ENCODE measurements at places on chromosomes 12 and 14.

DNA sequence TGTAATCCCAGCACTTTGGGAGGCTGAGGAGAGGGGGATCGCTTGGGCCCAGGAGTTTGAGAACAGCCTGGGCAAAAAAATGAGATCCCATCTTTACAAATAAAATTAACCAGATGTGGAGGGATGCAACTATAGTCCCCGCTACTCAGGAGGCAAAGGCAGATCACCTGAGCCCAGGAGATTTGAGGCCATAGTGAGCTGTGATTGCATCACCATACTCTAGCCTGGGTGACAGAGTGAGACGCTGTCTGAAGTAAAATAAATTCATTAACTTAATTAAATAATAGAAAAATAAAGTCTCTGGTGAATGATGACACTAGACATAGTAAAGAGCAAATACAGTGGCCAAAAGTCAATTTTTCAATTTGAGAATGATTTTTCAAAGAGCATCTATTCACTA, 16.1 kb upstream of the PLEKHA5 start:
- DNase-seq, result no peak

GRCh38 chr12:101954676-101955075, 77.3 kb downstream of the DRAM1 start:
- DNase-seq, result no peak

DNA sequence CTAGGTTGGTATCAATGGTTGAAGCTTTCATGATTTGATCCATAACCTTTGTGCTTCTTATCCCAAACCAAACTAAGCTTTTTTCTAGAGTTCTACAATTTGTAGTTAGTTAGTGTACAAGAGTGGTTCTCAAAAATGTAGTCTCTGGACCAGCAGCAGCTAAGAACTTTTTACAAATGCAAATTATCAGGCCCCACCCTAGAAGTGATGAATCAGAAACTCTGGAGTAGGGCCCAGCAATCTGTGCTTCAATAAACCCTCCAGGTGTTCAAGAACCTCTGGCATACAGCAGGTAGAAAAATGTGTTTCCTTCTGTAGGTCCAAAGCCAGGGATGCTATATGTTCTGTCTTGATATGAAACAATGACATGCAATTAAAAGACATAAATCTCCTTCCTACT, 26.1 kb upstream of the ACTR6 start:
- no peak for DNase-seq

GRCh38 chr12:57476993-57477709, 2.5 kb downstream of the ARHGAP9 start:
- no peak for DNase-seq

GRCh38 chr14:34372786-34373185, 89.3 kb downstream of the SPTSSA start:
- DNase-seq, result no peak

- DNase-seq, result no peak
Observed at GRCh38 chr12:84604551-84604950, 308.0 kb downstream of the SLC6A15 start.

DNA sequence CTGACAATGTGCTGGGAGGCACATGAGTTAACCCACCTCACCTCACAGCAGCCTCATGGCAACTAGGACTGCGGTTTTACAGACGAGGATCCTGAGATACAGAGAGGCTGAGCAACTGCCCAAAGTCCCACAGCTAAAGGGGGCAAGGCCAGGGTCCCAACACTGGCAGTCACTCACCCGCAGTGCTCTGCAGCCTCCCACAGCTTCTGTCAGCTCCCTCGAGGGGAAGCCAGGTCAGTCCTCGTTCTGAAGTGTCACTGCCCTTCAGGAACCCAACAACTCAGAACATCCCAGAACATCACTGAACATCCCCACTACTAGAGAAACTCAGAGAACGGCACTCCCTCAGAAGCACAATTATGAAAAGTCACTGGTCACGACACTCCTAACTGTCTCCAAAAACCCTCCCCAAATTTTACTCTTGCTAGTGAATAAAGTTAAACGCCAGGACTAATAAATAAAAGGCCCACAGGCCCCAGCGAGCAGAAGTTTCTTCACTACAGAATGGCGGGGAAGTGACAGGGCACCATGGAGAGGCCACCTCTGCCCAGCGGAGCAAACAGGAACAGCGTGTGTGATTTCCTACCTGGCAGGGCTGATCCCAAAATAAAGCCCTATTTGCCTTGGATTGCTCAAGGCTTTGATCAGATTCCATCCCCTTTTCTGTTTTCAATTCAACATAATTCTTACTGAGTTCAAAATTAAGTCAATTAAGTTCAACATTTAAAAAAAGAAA, 75.1 kb downstream of the TTC7B start:
- no peak for DNase-seq

All from midbrain (tissue), 1 donor.